ENCODE measurements at places on chromosomes 5 and 9. TPM values are rescaled to one million over a fixed set of nuclear protein-coding genes. Genes with fewer than 3 reads are reported as not detected.

DNA sequence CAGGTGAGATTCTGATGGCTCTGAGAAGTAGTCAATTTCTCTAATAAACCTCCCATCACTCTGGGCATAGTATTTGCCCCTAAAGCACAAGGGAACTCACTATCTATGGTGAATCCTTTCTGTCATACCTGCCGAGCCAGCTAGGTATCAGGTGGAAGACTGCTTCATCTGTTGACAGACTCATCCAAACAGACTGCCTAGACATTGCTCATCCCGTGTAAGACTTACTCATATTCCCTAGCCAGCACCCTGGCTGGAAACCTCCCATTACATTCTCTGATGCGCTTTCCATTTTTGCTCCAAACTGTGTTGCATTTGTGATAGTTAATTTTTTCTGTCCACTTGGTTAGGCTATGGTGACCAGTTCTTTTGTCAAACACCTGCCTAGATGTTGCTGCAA, 595.9 kb downstream of the DNAH5 start:
- H3K27me3 ChIP-seq: no peaks in the 10 kb centered on the region
- H3K27ac ChIP-seq: no peak overlapping the region
- no peaks in the 10 kb centered on the region for H3K36me3 ChIP-seq
- DNase-seq: no peak
- H3K4me1 ChIP-seq: no peaks in the 10 kb centered on the region

DNA sequence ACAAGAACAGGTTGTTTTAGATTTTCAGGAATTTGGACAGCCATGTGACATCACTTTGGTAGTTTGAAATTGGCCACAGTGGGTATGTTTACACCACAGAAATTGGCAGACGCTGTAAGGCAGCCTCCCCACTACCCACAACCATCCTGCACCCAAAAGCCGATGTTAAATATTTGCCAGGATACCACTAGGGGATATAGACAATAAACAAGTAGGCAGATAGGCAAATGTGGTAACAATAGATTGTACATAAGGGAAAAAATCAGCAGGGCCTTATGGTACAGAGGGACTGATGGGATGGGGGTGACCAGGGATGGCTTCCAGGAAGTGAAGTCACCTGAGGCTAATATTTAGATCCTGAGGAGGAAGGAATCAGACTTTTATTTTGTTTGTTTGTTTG, 31.1 kb upstream of the DUSP1 start:
- H3K4me1 ChIP-seq: peaks cover 36% of the 10 kb centered on the region
- no peak overlapping the region for H3K27ac ChIP-seq
- no peaks in the 10 kb centered on the region for H3K36me3 ChIP-seq
- H3K4me3 ChIP-seq: no peak overlapping the region
- DNase-seq: no peak

DNA sequence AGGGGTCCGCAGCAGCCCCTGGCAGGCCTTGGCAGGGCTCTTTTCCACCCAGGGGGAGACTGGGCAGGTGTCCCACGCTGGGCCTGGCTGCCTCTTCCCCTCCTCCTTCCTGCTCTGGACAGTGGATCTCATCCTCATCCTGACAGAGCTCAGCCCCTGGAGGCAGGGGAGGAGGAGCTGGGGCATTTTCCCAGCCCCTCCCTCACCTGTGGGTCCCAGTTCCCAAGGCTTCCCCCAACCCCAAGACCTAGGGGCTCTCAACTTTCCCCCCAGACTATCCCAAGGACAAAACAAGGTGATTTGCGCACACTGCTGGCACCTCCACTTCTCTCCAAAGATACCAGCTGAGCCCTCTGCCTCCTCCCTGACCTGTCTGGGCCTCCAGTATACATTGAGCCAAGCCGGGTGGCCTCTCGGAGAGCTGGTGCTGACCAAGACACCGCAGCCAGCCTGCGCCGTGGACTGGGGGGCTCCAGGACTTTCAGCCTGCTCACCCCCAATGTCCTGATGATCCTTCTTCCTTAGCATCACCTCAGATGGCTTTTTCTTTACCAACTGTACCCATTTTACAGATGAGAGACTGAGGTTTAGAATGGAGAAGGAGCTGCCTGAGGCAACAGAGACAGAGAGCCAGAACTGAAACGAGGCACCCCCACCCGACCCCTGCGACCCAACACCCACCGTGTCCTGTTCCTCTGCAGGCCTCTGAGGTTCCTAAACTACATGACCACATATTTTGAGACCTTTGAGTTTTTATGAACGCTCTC, 126.6 kb downstream of the BARX1 start:
- no peaks in the 10 kb centered on the region for H3K4me1 ChIP-seq
- no peak overlapping the region for H3K4me3 ChIP-seq
- H3K27ac ChIP-seq: no peak overlapping the region
- no peaks in the 10 kb centered on the region for H3K36me3 ChIP-seq
- DNase-seq: no peak

GPX3 gene
- 3.5 TPM for total RNA-seq

RANBP3L gene
- not detected for total RNA-seq

ADAMTSL1 gene
- 18.4 TPM for total RNA-seq

CENPK gene
- total RNA-seq: 50.7 TPM

NUP214 gene
- 65.9 TPM for total RNA-seq

All from endothelial cell of umbilical vein (primary cell).